ENCODE measurements at places on chromosomes 12 and 14.

DNA sequence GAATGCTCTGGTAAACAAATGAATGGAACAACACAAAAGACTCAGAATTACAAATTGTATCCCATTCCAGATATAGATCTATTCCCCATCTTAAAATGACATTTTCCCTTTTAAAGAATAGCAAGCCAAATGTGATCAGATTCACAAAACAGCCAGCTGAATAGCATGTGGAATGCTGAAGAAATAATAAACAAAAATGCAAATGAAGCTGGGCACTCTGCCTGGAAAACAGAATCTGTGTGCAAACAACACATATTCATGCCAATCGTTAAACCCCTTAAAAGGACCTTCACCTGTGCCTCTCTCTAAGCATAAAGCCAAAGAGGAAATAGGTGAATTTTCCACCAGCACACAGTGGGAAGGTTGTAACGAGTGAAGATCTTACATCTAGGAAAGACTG is 67.9 kb upstream of the PDZRN4 start:
- no peak for DNase-seq

DNA sequence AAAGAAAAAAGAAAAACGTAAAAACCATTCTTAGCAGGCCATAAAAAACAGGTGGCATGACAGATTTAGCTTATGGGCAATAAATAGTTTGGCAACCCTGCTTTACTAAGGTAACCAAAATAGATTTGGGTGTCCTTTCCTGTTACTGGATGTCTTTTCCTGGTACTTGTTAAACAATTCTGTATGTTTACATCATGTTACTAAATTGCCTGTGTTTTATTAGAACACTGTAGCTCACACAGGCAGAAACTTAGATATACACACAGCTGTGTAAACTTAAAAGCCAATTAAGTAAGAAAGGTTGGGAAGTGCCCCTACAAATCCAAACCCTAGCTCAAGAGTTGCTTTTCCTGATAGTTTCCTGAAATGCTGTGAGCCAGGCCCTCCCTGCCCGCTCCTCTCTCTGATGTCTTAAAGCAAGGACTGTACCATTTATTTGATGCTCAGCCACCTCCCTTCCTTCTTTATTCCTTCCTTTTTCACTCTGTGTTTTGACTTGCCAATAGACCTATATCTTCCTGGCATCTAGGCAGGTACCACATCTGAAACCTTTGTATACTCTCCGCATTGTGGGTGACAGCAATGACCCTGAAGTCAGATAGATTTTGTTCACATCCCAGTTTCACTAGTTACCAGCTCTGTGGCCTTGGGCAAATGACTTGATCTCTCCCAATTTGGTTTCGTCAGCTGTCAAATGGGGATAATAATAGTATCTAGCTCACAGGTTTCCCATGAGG is 3.7 kb upstream of the CAMKK2 start:
- no peak for DNase-seq

DNA sequence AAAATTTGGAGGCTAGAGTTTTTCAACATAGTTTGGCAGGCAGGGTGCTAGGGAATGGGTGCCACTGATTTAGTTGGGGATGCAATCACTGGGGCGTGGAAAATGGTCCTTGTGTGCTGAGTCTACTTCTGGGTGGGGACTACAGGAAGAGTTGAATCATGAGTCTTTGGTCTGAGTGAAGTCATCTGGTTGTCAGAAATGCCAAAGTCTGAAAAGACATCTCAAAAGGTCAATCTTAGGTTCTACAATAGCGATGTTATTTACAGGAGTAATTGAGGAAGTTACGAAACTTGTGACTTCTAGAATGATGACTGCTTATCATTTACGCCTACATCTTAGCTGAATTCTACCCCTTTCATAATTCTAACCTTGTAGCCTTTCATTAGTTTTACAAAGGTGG is 209.1 kb downstream of the NUBPL start:
- no peak for DNase-seq

GRCh38 chr12:120960657-120961056 is 17.7 kb upstream of the HNF1A start:
- DNase-seq = no peak

- no peak for DNase-seq
These were observed 154.4 kb downstream of the FUT8 start for GRCh38 chr14:65566820-65567522.

- DNase-seq = no peak
These were observed 4.9 kb downstream of the KRT83 start for GRCh38 chr12:52316290-52316689.

All from astrocyte (in vitro differentiated cells and primary cell).